ENCODE measurements at places on chromosomes 3 and 15. TPM values are rescaled to one million over a fixed set of nuclear protein-coding genes. Genes with fewer than 3 reads are reported as not detected.

GRCh38 chr3:120908795-120909601 lies 993 bp downstream of the STXBP5L start:
- DNase-seq, result no peak

- DNase-seq, result no peak
Observed at GRCh38 chr3:71579935-71580406, 3.6 kb downstream of the FOXP1 start.

DNA sequence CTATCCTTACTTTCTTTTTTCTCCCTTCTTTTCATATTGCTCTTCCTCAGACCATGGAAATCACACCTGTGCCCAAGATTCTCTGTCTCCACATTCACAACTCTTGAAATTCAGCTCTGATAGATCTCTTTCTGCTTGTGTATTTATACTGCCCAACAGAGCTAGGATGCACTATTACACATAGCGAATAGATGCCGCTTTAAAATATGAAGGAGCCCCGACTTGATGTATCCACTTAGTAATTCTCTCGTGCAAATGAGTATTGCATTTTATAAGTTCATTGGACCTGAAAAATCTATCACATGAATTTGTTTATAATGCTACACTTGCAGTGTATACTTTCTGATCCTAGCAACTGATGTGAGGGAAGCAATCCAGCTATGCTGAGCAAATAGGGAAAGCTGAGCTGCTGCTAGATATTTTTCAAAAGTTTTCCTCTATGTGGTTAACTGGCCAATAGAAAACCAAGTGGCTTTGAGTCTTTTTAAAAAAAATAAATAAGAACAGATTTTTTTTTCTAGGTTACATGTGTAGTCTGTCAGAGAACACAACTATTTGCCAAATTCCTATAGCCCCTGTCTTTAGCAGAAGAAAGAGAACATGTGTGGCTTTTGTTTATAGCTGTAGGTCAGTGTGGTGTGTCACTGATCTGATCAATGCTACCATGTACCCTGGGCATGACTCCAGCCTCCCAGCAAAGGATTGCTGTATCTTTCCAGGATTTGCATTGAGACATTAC lies 64.3 kb upstream of the LEKR1 start:
- DNase-seq, result no peak

CCR3 gene
- polyA plus RNA-seq, result not detected

SCN11A gene
- polyA plus RNA-seq, result 0.90 TPM

Measured in right renal pelvis (tissue), 4 donors.